ENCODE measurements at places on chromosomes 1 and 21.
A peak's percentile ranks its signal among the peaks of the same experiment; 100 is the strongest.

DNA sequence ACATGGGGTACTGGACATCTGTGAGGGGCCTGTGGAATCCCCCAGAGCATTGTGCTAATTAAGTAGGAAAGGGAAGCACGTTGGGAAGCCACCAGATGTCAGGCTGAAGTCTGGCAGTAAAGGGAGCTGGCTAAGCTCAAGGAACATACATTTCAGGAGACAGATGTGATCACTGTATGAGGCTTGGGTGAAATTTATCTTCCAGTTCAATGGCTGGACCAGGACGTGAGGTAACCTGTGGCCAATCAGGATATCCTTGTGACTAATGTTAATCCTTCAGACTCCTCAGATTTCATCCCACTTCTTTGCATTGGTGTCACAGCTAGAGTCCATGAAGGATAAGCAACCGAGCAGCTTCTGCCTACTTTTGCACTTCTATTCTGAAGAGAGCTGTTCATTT is 110.2 kb upstream of the APP start:
- DNase-seq, result no peak

- DNase-seq, result no peak
These were observed 102.4 kb upstream of the BACE2 start for GRCh38 chr21:41065539-41065938.

GRCh38 chr1:23370709-23371584 is 1.3 kb upstream of the ZNF436 start:
- DNase-seq, result peak; percentile 93

- DNase-seq, result no peak
These were observed 227 bp downstream of the NBL1 start for GRCh38 chr1:19644395-19644680.

DNA sequence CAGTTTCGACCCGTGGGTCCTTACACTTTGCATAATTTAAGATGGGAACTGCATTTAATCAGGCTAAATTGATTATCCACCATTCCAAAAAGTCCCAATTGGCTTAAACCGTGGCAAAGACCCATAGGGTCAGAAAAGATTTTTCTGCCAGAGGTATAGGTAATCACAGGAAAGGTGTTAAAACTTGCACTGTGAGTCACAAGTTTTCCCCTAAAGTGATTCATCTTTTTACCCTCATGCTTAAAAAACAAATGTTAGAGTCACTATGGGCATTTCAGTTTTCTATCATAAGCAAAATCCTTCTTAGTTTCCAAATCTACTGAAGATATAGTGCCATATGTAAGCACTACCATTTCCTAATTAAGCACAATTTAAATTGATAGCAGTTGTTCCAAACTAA is 1079.8 kb downstream of the ADGRL2 start:
- DNase-seq, result no peak

DNA sequence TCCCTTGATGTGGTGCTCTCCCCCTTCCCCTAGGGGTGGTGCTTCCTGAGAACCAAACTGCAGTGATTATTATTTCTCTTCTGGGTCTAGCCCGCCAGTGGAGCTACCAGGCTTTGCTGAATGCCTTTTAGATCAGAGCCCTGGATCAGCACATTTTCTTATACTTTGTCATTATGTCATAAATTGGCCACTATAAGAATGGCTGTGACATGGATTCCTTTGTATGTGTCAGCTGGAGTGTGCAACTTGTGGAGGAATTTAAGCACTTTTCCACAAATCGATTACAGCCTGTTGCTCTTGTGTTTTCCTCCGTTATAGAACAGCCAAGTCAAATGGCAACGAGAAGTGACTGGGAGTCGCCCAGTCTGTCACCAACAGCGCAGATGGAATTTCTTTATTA is 273.3 kb downstream of the DUSP10 start:
- no peak for DNase-seq

DNA sequence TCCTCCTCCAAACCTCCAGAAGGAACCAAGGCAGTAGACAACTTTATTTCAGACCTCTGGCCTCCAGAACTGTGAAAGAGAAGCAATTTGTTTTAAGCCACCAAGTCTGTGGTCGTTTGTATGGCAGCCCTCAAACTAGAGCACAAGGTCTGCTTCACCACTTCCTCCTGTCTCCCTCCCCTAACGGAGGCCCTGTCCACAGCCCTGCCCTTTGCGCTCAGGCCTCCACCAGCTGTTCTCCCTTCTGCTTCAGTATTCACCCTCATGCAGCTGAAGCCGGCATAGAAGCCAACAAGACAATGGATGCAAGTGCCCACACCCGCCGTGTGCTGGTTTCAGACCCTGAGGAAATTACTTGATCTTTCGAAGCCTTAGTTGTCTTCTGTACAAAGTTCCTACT is 364.1 kb downstream of the HHAT start:
- no peak for DNase-seq

GRCh38 chr1:170150016-170150415 is 4.3 kb downstream of the NTMT2 start:
- DNase-seq, result no peak

- DNase-seq, result peak; percentile 20
These were observed 32.8 kb upstream of the PTBP2 start for GRCh38 chr1:96688767-96689166.

- no peak for DNase-seq
These were observed 509.2 kb downstream of the LTN1 start for GRCh38 chr21:28483301-28484035.

- no peak for DNase-seq
These were observed 370.6 kb upstream of the SPAG17 start for GRCh38 chr1:118555638-118556037.

DNA sequence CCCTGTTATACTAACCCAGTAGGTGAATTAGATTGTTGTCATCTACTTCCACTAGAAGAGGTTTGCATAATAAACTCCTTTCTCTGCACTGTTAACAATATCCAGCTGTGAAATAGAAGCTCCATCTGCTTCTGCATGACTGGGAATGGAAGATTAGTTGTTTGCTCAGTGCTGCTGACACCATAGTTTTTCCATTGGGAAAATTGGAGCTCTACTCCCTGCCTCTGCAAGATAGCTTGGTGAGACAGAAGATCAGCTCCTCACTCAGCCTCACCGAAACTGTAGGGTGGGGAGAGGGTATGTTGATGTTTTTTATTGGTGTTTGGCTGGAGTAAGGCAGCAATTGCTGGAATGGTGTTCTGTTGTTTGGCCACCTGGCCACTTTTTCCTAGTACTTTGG is 331.6 kb upstream of the ADAMTS5 start:
- no peak for DNase-seq

DNA sequence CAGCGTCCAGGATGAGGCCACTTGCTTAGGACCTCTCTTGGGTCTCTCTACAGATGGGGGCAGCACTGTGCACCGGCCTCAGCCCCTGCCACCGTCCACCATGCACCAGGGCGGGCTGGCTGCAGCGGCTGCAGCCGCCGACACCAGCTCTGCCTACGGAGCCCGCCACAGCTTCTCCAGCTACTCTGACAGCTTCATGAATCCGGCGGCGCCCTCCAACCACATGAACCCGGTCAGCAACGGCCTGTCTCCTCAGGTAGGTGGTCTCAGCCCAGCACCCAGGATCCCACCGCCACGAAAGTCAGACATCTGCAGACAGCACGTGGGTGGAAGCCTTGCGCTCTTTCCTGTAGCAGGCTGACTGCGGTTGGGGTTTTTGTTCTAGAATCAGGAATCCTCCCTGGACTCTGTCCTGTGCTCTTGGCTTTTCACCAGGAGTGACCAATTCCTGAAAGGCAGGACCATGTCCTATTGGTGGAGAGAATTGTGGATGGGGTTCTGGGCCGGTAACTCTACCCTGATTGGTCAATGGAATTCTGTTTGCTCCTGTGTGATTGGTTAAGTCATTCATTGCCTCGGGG is 72.5 kb downstream of the PAX7 start:
- DNase-seq, result no peak

DNA sequence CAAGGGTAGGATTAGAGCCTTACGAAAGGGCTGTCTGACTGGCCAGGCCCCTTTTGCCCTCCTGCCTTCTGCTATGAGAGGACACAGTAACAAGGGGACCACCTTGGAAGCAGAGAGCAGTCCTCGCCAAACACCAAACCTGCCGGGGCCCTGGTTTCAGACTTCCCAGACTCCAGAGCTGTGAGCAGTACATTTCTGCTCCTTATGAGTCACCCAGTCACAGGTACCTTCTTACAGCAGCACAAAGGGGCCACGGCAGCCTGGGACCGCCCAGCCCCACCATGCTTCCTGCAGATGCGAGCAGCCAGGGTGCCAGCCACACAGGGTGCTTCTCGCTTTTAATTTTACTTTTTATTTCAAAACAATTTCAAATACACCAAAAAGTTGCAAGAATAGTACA is 17.2 kb upstream of the POFUT2 start:
- DNase-seq, result no peak

GRCh38 chr1:100767176-100767890 is 47.8 kb downstream of the VCAM1 start:
- DNase-seq, result no peak

- DNase-seq, result no peak
These were observed 1.1 kb downstream of the SPRR1B start for GRCh38 chr1:153032073-153032472.

- no peak for DNase-seq
These were observed at the start of gene S100A3 for GRCh38 chr1:153548722-153549688. S100A3 (minus strand) TSS chr1:153549258; CDS start chr1:153548485, 773 bp downstream.

DNA sequence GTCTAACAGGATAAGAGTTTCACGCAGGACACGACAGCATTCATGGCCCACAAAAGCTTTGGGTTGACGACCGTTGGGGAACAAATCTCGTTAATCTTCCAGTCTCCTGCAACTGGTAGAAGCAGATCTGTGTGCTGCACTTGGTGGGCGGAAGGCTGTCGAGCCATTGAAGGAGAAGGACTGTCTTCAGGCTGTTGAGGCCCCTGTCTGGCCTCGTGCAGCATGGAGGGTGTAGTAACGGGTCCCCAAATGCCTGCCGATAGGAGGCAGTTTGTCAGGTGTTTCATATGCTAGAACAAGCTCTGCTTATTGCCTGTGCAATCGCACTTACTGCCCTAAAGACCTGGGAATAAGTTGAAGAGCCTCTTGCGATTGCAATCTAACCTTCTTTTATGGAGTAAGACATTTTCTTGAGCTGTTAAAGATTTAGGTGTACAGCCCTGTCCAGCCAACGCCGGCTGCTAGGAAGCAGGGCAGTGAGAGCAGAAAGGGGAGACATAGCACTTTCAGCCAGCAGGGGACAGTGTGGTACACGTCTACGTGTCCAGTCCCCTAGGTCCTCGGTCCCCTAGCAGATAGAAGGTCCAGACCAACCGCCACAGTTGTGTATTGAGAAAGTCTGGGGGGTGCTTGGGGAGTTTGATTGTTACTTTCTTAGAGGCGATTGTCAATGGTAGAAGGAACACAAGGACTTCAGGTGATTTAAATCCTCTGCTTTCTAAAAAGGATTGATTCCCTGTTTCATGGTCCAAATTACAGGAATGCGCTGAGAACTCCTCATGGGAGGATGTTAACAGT is 102.3 kb upstream of the TMPRSS2 start:
- DNase-seq, result peak; percentile 13

DNA sequence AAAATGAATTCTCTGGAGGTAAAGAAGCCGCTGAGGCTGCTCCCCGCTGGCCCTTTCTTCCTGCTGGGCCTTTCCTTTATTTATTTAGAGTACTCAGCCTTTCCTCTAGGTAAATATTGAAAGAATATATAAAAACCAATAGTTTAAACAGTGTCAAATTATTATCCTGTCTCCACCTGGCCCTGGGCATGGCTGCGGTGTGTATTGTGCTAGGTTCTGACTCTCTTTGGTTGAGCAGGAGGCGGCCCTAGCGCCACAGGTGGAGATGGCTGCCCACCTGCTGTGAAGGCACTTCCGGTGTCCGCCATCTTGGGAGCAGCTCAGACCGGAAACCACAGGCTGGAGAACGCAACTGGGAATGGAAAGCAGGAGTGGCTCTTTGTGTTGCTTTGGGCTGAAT is 29.0 kb upstream of the CLDN14 start:
- no peak for DNase-seq

DNA sequence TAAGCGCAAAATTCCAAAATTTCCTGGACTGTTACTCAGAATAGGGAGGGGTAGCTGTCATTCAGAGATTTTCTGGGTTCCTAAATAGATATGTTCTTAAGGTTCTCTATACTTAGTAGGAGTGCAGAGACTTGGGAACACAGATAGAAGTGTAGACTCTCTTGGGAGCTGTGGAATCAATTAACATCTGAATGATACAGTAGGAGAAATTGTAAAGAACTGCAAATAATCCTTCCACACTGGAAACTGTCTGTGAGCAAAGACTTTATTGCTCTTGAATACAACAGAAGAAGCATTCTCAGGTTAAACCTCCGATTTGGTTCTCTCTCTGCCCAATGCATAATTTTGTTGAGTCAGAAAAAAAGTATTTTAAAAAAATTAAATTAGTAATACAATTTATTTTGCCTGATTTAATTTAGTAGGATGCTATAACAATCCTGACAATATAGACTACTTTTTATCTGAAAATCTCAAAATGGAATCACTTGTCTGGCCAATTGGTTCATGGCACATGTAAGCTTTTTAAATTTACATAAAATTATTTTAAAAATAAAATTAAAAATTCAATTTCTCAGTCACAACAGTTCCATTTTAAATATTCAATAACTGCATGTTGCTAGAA is 1754.3 kb downstream of the PLA2G4A start:
- DNase-seq, result no peak

GRCh38 chr1:109309347-109309746 is 2.5 kb upstream of the MYBPHL start:
- DNase-seq, result no peak

- DNase-seq, result no peak
These were observed 36.7 kb upstream of the DIP2A start for GRCh38 chr21:46421756-46422555.

GRCh38 chr1:150194381-150195031 is 41.4 kb downstream of the ANP32E start:
- no peak for DNase-seq

DNA sequence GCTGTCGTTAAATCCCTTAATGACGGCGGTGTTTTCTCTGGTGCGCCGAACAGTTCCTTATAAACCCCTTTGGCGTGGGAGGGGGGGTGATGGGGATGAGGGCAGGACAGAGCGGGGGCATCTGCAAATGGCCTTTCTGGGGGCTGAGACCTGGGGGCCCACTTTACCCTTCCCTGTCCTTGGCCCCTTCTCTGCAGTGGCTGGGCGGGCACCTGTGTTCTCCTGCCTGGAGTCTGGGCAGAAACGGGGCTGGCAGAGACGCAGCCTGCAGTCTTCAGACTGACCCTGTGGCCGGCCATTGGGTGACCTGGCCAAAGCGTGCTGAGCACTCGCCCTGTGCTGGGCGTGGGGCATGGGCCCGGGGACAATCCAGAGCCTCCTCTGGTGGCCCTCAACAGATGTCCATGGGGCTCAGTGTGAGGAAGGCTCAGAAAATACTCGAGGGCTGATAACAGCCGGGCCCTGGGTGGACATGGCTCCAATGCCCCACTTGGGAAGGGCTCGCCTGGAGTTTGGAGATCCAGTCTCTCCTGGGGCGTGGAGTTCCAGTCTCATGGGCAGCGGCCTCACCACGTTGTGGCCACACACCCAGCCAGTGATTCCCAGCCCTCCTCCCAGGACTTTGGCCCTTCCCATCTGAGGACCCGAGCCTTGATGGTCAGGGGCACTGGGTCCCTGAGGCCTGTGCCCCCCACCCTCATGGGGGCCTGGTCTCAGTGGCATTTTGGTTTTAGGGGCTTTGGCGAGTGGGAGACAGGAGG is 50.8 kb upstream of the ACTRT2 start:
- DNase-seq, result no peak

- no peak for DNase-seq
These were observed 154.4 kb downstream of the PLPP3 start for GRCh38 chr1:56424744-56425493.

All from NCI-H2227 treated with DMSO at 0.1 percent for 48 hours (cell line).